ENCODE measurements at places on chromosomes 2 and 18.

DNA sequence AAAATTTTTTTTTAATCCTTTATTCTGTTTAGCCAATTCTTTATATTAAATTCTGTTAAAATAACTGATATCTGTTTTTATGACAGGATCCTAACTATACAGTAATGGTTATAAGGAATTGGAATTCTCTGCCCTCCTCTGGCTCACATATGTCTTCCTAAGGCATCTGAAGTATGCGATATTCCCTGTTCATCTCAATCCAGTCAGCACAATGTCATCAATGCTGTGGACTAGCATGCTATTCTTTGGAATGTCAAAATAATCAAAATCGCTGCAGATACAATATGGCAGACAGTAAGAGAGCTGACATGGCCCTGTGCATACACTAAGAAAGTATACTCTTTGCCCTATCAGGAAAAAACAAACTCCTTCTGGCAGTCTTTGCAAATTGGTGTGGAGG is 107.6 kb downstream of the AP1S3 start:
- no peak for DNase-seq

- no peak for DNase-seq
Observed at GRCh38 chr2:119478188-119478977, 45.9 kb downstream of the SCTR start.

- DNase-seq: no peak
Observed at GRCh38 chr18:62493033-62493862, 29.6 kb upstream of the ZCCHC2 start.

GRCh38 chr2:161139098-161139987 is 20.9 kb upstream of the TANK start:
- no peak for DNase-seq

DNA sequence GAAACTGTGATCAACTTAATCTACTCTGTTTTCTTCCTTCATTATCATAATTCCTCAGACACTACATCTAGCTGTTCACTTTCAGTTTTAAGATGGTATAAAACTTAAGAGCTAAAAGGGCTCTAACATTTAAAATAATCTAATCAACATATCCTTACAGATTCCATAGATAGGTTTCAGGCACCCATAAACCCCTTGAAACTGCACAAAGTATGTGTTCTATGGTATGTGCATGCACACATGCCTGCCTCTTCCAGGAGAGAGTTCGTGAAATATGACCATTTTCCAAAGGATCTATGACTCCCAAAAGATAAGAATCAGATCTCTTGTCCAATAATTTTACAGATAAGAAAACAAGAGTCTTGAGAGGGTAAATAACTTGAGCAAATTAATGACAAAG is 59.4 kb downstream of the CUL3 start:
- DNase-seq: no peak

DNA sequence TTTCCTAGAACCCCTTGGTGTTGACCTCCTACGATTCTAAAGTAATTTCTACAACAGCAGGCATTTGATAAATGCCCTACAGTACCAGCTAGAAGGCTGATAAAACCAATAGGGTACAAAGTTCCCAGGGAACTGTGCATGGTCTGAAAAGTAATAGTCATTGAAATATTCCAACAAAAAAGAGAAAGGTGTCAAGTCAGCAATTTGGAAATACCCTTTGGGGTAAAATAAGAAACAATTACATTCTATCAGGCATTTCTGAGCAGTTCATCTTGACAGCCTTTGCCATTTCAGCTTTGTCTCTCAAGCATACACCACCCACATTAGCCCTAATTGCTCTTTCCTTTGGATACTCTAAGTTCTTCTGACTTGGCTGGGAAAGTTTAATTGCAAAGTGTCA is 542.9 kb upstream of the DDX18 start:
- no peak for DNase-seq

GRCh38 chr2:121735518-121736074 is 1.1 kb downstream of the NIFK start:
- DNase-seq: no peak

- no peak for DNase-seq
Observed at GRCh38 chr2:64793701-64794100, 140.0 kb upstream of the SERTAD2 start.

DNA sequence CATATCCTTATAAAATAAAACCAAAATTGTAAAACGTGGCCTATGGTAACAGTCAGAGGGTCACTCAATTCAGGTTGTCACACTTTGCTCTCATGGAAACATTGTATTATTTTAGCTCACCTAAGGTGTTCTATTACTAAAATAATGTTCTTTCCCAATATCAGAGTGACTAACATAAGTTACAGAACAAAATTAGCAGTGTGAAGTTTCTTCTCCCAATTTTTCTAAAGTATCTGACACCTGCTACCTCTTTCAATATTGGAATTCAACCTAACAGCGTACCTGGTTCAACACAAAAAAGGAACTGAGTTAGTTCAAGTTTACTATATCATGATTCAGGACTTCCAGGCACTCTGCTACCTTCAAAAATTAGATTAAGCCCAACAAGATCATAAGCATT is 190.4 kb downstream of the ZEB2 start:
- DNase-seq: no peak

- no peak for DNase-seq
Observed at GRCh38 chr2:63056107-63057050, 5.7 kb downstream of the OTX1 start.

GRCh38 chr2:25672494-25673299 is 680 bp downstream of the DTNB start:
- peak; percentile 68 for DNase-seq

GRCh38 chr18:59908799-59909198 is 9.0 kb downstream of the PMAIP1 start:
- no peak for DNase-seq

DNA sequence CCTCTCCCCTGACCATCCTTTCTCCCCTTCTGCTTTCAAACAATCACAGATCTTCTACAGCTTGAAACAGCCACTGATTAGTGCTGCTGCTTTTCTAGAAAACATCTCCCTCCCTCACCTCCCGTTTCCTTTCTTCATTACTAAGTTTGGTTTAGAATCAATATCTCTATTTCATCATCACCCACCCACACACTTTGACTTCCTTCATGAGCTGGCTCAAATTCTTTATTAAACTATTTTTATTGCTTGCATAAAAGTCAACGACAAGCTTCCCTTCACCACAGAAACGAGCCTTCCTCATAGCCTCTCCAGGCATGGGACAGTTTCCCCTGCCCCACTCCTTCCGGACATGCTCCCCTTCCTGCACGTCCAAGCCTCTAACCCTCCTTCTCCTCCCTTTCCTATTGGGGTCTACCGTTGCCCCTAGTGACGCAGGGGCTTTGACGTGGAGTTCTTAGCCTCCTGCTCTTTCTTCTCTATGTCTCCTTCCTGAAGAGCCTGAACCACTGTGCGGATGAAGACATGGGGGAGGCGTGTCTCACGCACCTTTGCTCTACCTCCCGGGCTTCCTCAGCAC is 172.0 kb downstream of the AFF3 start:
- no peak for DNase-seq

DNA sequence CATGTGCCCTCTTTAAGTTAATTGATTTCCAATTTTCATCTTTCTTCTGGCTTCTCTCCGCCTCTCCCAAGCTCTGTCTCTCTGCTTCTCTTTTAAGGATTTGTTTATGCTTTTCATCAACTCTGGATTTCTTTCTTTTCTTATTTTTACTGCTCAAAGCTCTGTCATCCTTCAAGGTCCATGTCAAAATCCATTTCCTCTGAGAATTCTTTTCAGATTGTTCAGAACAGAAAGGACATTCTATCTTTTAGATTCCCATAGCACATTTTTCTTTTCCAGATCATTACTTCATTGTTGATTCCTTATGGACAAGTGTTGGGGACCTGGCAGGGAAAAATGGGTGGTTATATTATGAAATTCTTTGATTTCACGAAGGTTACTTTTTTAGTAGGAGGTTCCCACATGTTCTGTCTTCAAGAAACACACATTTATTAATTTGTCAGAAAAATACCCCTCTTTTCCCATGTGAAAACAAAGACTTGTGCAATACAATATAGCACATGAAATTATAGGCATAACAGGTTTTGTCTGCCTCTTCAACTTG is 12.3 kb downstream of the PMAIP1 start:
- no peak for DNase-seq

DNA sequence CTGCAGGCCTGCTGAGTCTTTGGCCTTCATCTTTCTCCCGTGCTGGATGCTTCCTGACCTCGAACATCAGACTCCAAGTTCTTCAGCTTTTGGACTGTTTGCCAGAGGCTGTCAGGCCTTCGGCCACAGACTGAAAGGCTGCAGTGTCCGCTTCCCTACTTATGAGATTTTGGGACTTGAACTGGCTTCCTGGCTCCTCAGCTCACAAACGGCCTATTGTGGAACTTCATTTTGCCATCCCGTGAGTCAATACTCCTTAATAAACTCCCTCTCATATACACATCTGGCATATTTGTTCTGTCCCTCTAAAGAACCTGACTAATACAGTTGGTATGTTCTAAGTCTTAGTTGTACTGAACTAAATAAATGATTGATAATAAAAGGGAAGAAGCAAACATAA is 702.8 kb upstream of the LINC00305 start:
- DNase-seq: no peak

DNA sequence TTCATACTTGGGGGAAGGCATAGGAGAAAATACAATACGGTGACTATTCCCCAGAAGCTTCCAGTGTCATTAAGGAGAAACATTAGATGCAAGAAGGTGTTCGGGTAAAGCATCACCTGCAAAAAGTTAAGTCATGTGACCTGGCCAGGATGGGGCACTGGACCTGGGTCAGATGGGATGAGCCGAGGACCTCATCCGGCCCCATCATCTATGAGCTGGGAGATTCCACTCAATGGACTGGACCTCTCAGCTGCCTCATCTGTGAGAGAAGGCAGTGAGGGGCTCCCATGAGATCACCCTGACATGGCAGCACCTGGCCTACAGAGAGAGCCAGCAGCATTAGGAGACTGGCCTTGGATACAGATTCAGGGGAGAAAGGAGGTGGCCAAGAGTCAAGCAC is 111.4 kb upstream of the TEX51 start:
- DNase-seq: no peak

- DNase-seq: no peak
Observed at GRCh38 chr2:63639344-63639743, 50.6 kb downstream of the MDH1 start.

GRCh38 chr18:35603008-35603407 is 21.5 kb downstream of the GALNT1 start:
- no peak for DNase-seq

GRCh38 chr2:128557831-128558241 is 239.2 kb upstream of the HS6ST1 start:
- DNase-seq: no peak

DNA sequence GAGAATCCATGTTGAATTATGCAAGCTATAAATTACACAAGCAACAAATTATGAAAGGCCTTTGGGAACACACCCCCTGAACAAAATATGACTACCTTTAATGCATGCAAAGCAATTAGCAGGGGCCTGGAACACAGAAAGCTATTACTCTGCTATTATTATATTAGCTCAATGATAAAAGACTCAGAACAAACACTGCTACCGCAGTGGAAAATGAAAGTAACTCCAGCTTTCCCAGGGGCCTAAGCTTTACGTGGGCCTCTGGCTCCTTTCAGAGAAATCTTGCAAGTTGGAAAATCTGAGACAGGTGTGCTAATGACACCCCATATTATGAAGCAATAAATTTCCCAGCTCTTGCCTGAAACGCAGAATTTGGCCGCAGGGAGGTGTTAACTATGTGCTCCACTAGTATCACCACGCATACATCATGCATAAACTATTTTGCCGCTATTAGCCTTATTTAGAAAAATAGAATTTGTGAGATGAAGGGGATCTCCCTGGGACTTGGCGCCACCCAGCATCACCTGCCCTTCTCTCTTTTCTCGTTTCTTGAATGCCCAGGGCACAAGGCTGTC is 321.6 kb upstream of the LYPD1 start:
- no peak for DNase-seq

DNA sequence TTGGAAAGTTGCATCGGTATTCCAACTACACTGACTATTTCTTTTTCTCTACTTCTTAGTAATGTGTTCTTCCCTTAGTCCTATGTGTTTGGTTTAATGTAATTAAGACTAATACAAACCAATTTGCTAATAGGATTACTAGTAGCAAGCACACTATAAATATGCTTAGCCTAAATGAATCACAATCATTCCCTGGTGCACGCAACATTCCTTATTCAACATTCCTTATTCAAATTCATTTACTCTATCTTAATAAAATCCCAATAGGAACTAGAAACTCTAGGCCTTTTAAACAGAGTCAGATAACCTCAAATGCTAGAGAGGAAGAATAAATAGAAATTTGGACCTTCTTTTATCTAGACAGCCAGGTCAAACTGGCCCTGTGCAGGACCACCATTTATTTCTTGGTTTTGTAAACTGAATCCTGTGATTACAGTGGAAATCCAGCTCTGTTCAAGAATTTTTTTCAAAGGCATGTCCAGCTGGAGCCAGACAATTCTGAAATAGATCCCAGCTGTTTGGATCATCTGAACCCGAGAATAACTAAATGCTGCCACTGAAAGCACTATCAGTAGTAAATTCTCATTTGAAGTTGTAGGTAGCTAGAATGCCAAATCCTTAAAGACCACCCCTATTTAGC is 103.1 kb downstream of the PPP1R1C start:
- DNase-seq: no peak

- DNase-seq: no peak
Observed at GRCh38 chr18:50356036-50356945, 18.6 kb upstream of the SKA1 start.

- no peak for DNase-seq
Observed at GRCh38 chr18:48868468-48869466, 82.0 kb downstream of the SMAD7 start.

- peak; percentile 66 for DNase-seq
Observed at GRCh38 chr2:197191177-197191939, 119.2 kb downstream of the ANKRD44 start.

DNA sequence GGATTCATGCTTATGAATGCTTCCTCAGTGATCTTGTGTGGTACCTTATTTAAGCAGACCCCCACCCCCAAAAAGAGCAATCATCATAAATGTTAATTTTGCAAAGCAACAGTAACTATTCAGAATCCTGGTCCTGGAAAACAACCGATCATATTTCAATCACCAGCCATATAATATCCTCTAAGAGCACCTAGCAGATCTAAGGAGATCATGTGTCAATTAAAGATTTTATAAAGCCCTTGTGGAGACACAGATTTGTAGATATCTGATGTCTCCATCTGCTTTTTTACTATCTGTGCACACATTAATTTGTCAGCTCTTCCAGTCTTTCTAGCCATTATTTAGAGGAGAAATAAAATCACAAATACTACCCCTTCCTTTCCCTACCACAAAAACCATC is 423.7 kb downstream of the TGIF1 start:
- peak; percentile 13 for DNase-seq

Data from NCI-H345 (cell line).